ENCODE measurements at places on chromosomes 3 and 15. TPM values are rescaled to one million over a fixed set of nuclear protein-coding genes. Genes with fewer than 3 reads are reported as not detected.

DNA sequence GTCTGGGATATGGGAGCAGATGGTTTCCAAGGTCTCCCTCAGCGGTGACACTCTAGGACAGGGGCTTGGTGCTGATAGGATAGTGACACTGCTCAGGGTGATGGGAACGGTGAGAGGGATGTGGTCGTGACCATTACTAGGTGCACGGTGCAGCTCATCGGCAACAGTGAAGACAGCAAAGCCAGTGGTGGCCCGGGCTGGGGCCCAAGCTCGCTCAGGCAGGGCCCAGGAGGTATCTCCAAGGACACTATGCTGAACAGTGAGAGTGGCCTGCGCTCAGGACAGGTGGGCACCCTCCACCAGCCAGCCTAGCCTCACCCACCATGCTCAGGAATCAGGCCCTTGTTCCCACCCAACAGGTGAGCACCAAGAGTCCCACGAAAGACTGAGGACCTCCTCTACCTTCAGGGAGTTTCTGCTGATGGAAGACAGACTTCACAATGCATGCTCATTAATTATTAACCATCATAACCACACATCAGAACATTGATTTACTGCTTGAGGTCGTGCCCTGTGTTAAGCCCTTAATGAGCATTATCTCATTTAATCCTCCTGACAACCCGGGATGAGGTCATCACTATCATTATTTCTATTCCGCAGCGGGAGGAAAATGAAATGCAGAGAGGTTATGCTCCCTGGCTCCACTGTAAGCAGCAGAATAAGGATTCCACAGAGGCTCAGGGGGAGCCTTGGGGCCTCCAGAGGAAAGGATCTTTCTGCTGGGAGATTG is 269.4 kb downstream of the UACA start:
- H3K4me1 ChIP-seq: peaks cover 21% of the 10 kb centered on the region
- H3K4me3 ChIP-seq: no peak overlapping the region
- DNase-seq: no peak
- H3K27ac ChIP-seq: no peak overlapping the region

LRRC31 gene
- total RNA-seq: 0.29 TPM

DNA sequence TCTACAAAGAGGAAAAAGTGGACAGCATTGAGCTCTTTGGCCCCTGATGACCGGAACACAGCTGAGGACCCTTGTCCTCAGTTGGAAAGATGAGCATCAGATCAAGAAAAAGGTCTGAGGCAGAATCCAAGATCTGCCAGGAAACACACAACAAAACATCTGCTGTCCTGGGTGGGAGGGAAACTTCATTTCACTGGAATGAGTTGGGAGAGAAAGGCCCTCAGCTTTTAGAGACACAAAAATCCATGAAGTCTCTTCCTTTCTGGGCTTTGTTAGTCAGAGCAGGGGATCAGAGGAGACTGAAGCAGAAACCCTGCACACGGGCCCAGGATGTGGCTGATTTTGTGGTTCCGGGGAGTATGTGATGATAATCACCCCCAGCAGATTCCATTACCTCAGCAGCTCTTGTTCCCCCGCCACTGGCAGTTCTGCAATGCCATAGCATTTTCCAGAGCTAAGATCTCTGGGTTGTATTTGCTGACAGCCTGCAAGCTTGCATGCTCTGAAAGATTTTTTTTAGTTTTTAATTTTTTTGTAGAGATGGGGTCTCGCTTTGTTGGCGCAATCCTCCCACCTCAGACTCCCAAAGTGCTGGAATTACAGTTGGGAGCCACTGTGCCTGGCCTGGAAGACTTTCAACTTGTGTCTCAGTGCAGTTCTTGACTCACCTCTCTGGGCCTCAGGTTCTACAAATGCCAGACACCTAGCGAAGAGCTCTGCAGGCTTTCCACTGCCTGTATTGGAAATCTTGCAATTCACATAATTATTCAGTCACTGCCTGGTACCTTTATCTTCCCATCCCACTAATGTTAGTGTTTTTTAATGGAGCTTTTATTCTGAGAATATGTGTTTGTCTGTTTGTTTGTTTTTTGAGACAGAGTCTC is 5.8 kb upstream of the TATDN2 start:
- H3K4me3 ChIP-seq: no peak overlapping the region
- no peaks in the 10 kb centered on the region for H3K36me3 ChIP-seq
- DNase-seq: no peak
- peak overlapping the region; percentile 4 for H3K27ac ChIP-seq
- H3K27me3 ChIP-seq: no peaks in the 10 kb centered on the region
- peaks cover 31% of the 10 kb centered on the region for H3K4me1 ChIP-seq

TGM4 gene
- not detected for total RNA-seq

- H3K4me1 ChIP-seq: peaks cover 12% of the 10 kb centered on the region
- no peak for DNase-seq
- H3K4me3 ChIP-seq: no peak overlapping the region
- H3K36me3 ChIP-seq: no peaks in the 10 kb centered on the region
- H3K27ac ChIP-seq: no peak overlapping the region
- no peaks in the 10 kb centered on the region for H3K27me3 ChIP-seq
Measured at GRCh38 chr15:84826369-84826823, 9.2 kb downstream of the ALPK3 start.

All from left lung (tissue), 14 donors.